ENCODE measurements at places on chromosomes 5 and 9.

- DNase-seq = no peak
Observed at GRCh38 chr9:111825468-111826145, 30.9 kb upstream of the SHOC1 start.

- no peak for DNase-seq
Observed at GRCh38 chr9:99832558-99832864, 10.8 kb downstream of the NR4A3 start.

- DNase-seq = no peak
Observed at GRCh38 chr5:121937762-121938161, 24.0 kb upstream of the SRFBP1 start.

DNA sequence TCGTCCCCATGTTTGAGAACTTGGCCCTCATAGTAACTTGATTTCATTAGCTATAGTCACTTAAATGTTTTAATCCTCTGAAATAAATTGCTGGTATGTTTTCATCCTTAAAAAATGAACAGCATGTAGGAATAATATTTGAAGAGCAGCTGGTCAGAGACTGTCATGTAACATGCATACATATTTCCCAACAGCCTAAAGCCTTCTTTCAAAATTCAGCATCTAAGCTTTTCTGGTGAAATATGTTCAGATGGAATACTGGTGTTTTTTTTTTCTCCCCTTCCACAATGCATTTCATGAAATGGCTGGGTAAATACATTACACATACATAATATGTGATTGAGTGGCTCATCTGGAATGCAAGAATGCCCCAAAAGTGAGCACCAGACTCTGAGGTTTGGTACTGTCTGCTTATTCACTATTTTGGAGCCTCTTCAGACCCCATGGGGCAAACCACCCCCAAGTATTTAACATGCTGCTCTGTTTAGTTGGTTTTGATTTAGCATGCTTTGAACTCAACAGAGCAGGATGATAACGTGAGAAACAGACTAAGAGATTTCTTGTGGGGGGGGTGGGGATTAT, 94.0 kb downstream of the SMARCA2 start:
- no peak for DNase-seq

GRCh38 chr5:129766798-129767197, 18.9 kb downstream of the MINAR2 start:
- DNase-seq = no peak

DNA sequence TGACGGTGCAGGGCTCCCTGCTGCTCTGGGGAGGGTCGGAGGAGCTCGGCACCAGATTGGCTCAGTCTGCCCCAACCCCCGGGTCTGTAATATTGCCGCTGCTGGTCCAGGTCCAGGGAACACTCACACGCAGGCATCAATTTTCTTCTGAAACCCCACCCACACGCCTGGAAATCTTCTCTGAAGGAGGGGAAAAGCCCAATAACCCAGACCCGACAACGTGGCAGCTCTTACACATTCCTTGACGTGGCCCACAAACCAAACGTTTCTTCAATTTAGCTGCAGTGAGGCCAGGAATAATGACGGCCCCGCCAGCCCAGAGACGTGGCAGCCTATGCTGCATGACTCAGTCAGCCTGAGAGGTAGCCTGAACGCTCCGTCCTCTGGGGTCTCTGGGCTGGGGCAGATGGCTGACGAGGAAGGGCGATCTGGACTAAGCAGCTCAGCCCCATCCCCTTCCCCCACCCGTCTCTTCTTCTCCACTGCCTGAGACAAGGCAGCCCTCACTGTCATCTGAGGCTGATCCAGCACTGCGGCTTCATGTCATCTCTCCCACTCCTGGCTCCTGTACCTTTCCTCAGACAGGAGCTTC, 9.9 kb upstream of the SPARC start:
- no peak for DNase-seq
